ENCODE measurements at places on chromosomes 7 and 10.
A peak's percentile ranks its signal among the peaks of the same experiment; 100 is the strongest.

DNA sequence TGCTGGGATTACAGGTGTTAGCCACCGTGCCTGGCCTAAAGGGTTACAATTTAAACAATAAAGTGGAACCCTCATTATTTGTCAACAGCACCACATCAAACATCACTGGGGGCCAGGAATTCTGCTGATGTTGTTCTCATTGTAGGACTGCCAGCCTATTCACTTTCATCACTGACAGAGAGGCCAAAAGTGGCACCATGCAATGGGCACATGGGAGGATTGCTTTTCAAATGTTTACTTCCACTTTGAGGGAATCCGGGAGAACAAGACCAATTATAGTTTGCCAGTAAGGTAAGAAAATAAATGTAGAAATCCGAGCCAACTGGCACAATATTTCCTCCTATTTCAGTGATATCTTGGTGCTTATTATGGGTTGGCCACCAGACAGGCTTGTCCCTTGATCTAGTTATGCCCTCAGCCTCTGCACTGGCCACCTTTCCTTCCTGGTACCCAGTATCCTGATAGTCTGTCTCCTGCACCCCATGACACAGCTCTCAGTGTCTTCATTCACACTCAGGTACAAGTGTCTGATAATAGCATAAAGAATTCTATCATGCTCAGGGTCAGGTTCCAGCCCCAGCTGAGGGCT, 82.6 kb downstream of the ANLN start:
- H3K27me3 ChIP-seq = no peaks in the 10 kb centered on the region
- no peaks in the 10 kb centered on the region for H3K4me1 ChIP-seq

- DNase-seq = no peak
- no peak overlapping the region for H3K27ac ChIP-seq
- H3K27me3 ChIP-seq = no peaks in the 10 kb centered on the region
These were observed 12.5 kb downstream of the GDI2 start for GRCh38 chr10:5800782-5801181.

GRCh38 chr10:90304533-90304932, 553.3 kb downstream of the HTR7 start:
- no peak for DNase-seq
- H3K4me1 ChIP-seq = no peaks in the 10 kb centered on the region
- H3K36me3 ChIP-seq = no peaks in the 10 kb centered on the region
- H3K27ac ChIP-seq = no peak overlapping the region
- H3K27me3 ChIP-seq = no peaks in the 10 kb centered on the region

GRCh38 chr7:150801946-150802771, 1.6 kb downstream of the TMEM176A start:
- no peak for DNase-seq
- peak overlapping the region; percentile 87 for H3K27ac ChIP-seq
- peak overlapping the region; percentile 83 for H3K4me3 ChIP-seq
- no peaks in the 10 kb centered on the region for H3K36me3 ChIP-seq
- peaks cover 21% of the 10 kb centered on the region for H3K27me3 ChIP-seq

DNA sequence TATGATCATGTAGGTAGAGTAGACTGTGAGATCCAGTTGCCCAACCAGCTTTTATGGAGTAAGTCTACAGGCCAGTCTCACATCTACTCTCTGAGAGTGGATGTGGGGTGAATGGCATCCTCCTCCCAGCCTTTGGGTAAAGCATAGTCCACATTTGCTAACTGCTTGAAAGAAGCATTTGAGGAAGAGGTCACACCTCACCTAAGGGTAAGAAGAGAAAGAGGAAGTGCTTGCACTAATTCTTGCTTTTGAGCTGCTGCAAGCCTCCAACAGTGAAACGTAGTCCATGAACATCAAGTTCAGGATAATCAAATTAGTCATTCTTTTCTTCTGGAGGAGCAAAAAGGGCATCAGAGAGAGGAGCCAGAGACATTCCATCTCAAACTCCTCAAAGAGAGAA, 93.9 kb upstream of the AGR3 start:
- H3K4me1 ChIP-seq = no peaks in the 10 kb centered on the region
- H3K4me3 ChIP-seq = no peak overlapping the region
- H3K36me3 ChIP-seq = no peaks in the 10 kb centered on the region

DNA sequence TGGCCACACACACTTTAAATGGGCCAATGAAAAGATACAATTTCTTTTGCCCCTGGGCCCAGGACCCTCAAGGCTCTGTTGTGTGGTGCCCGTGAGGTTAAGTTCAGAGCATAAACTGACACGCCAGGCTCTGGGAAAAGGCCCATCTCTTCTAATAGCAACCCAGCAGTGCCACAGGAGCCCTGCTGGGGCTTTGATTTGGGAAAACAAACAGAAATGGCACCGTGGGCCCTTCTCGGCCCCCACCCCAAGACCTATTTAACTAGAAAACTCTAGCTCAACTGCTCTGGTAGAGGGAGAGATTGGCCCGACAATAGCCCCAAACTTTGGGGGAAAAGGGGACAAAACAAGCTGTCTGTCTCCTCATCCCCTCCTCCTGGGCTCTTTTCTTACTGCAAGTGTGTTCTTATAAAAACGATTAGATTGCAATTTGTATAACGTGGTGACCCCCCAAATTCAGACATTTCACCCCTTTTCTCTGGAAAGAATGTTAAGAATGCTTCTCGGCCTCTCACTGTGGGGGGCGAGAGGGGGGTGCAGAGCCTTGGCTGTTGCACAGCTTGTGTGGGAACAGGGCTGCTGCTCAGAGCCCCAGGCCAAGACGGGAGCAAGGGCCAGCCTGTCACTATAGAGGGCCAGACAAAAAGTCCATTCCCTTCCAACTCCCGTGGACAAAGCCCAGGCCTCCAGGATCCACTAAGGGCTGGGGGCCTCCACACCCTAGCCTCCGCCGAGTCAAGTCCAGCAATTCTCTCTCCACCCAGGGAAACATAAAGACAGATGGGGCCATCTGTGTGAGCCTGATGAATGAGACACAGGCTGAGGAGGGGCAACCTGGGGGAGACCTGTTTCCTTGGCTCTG, 26.8 kb downstream of the DPCD start:
- H3K36me3 ChIP-seq = no peaks in the 10 kb centered on the region
- H3K4me1 ChIP-seq = no peaks in the 10 kb centered on the region
- no peak overlapping the region for H3K4me3 ChIP-seq
- H3K27me3 ChIP-seq = no peaks in the 10 kb centered on the region
- H3K27ac ChIP-seq = no peak overlapping the region

GRCh38 chr7:16951483-16952080, 69.8 kb upstream of the AGR3 start:
- no peaks in the 10 kb centered on the region for H3K36me3 ChIP-seq
- no peak for DNase-seq

DNA sequence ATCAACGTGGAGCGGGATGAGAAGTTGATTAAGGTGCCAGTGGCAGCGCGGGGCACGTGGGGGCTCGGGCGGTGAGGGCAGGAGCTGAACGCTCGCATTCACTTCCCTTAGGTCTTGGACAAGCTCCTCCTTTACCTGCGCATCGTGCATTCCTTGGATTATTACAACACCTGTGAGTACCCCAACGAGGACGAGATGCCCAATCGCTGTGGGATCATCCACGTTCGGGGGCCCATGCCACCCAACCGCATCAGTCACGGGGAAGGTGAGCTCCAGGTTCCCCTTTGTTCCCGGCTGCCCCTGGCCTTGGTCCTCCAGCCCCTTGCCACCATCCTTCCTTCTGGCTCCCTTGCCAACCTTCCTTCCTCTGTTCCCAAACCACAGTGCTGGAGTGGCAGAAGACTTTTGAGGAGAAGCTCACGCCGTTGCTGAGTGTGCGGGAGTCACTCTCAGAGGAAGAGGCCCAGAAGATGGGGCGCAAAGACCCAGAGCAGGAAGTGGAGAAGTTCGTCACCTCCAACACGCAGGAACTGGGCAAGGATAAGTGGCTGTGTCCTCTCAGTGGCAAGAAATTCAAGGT, 2.5 kb downstream of the UFSP1 start:
- peak overlapping the region; percentile 7 for H3K27ac ChIP-seq
- H3K4me1 ChIP-seq = no peaks in the 10 kb centered on the region
- peaks cover 21% of the 10 kb centered on the region for H3K36me3 ChIP-seq
- DNase-seq = no peak
- H3K4me3 ChIP-seq = no peak overlapping the region

DNA sequence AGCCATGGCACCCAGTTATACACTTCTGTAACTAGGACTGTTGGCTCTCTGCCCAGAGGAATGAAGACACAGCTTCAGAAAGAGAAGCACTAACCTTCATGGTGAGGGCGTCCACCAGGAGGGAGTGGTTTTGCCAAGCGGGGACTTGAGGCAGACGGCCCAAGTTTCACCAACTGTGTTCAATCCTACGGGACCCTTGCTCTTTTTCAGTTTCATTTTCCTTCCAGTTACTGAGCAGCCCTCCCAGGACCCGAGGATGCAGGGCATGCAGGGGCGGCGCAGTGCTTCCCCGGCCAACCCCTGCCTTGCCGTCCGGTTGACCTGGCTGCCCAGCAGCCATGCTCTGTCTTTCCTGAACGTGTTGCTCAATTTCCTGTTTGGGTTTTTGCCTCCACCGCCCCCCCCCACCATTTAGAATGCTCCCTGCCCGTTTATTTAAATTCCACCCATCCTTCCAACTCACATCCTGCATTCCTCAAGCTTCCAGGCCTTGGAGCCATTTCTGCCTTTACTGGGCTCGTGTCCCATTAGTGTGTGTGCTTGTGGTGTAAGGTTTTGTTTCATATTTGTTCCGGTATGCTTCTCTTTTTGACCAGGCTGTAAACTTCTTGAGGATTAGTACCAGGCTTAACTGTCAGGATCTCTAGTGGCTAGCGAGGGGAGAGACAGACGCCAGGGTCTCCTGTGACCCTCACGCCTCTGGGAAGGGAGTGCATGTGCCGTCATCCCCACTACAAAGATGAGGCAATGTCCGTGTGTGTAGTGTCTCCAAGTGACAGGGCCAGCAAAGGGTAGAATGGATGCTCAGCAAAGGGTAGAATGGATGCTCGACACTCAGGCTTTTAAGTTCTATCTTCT, 31.6 kb downstream of the IL15RA start:
- peak overlapping the region; percentile 40 for H3K4me3 ChIP-seq
- no peak for DNase-seq
- H3K27me3 ChIP-seq = no peaks in the 10 kb centered on the region

DNA sequence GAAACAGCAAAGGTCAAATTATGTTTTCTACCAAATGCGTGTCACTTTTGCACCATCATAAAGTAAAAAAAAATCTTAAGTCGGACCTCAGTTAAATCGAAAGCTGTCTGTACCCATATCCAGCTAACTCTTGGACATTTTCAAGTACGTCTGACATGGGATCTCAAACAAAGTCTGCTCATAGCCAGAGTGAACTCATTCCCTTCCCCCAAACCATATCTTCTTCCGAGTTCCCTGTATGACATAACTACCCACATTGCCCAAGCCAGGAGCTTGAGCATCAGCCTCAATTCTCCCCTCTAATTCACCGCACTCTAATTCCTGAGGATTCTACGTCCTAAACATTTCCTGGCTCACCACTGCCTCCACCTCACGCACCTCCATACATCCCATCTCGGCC, 44.8 kb upstream of the TARP start:
- no peak overlapping the region for H3K4me3 ChIP-seq
- no peaks in the 10 kb centered on the region for H3K4me1 ChIP-seq
- no peak overlapping the region for H3K27ac ChIP-seq
- no peaks in the 10 kb centered on the region for H3K36me3 ChIP-seq

DNA sequence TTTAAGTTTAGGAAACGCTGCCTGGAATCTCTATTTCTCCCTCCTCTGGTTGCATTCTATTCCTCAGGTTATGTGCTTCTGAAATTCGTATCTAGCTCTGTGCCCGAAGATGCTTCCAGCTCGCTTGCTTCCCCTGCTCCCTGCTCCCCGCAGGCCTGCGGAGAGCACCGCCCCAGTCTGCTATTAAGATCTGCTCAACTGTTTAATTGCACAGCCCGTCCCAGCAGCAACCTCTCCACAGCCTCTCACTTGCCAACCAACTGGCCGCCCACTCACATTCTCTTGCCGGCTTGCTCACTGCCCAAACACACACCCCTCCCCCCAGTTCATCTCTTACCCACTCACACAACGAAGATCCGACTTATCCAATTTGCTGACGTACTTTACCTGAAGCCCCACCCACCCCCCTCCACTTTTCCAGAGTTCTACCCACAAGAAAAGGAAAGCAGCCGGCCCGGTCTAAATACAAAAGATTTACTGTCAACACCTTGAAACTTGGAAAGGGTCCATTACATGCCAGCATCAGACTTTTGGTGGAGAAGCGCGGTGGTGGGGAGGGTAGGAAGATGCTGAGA, 167.3 kb upstream of the KLF14 start:
- peak; percentile 94 for DNase-seq
- no peaks in the 10 kb centered on the region for H3K36me3 ChIP-seq
- H3K4me1 ChIP-seq = peaks cover 63% of the 10 kb centered on the region
- H3K27me3 ChIP-seq = no peaks in the 10 kb centered on the region

- DNase-seq = no peak
- no peaks in the 10 kb centered on the region for H3K27me3 ChIP-seq
- no peak overlapping the region for H3K27ac ChIP-seq
- no peak overlapping the region for H3K4me3 ChIP-seq
- H3K36me3 ChIP-seq = no peaks in the 10 kb centered on the region
These were observed 44.1 kb upstream of the ADRB1 start for GRCh38 chr10:113999531-113999930.

GRCh38 chr7:25665374-25665773, 437.1 kb upstream of the NPVF start:
- peaks cover 9% of the 10 kb centered on the region for H3K4me1 ChIP-seq
- peak overlapping the region; percentile 77 for H3K27ac ChIP-seq
- H3K27me3 ChIP-seq = no peaks in the 10 kb centered on the region

GRCh38 chr7:123711832-123712293, 36.9 kb downstream of the WASL start:
- DNase-seq = no peak

DNA sequence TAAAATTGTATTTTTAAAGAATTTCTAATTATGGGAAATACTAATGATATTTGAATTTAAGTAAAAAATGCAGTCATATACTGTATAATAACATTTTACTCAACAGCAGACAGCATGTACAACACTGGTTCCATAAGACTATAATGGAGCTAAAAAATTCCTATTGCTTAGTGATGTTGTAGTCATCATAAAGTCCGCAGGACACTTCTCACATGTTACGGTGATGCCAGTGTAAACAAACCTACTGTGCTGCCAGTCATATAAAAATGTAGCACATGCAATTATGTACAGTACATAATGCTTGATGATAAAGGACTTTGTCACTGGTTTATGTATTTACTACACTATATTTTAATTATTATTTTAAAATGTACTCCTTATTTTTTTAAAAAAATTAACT, 629.3 kb downstream of the IPMK start:
- H3K27ac ChIP-seq = no peak overlapping the region
- H3K4me3 ChIP-seq = no peak overlapping the region
- H3K27me3 ChIP-seq = no peaks in the 10 kb centered on the region
- no peak for DNase-seq
- no peaks in the 10 kb centered on the region for H3K4me1 ChIP-seq

GRCh38 chr7:126398285-126398684, 854.5 kb downstream of the GRM8 start:
- H3K27ac ChIP-seq = no peak overlapping the region
- no peak overlapping the region for H3K4me3 ChIP-seq
- no peaks in the 10 kb centered on the region for H3K36me3 ChIP-seq
- H3K4me1 ChIP-seq = no peaks in the 10 kb centered on the region

GRCh38 chr7:70347463-70348254, 749.4 kb downstream of the AUTS2 start:
- DNase-seq = no peak
- H3K4me3 ChIP-seq = no peak overlapping the region
- no peak overlapping the region for H3K27ac ChIP-seq
- no peaks in the 10 kb centered on the region for H3K27me3 ChIP-seq
- H3K4me1 ChIP-seq = no peaks in the 10 kb centered on the region
- no peaks in the 10 kb centered on the region for H3K36me3 ChIP-seq
